ENCODE measurements at places on chromosomes 2 and 18.

GRCh38 chr2:210727549-210727948, 171.2 kb downstream of the CPS1 start:
- H3K36me3 ChIP-seq = no peaks in the 10 kb centered on the region
- no peaks in the 10 kb centered on the region for H3K27me3 ChIP-seq
- H3K4me3 ChIP-seq = no peak overlapping the region

DNA sequence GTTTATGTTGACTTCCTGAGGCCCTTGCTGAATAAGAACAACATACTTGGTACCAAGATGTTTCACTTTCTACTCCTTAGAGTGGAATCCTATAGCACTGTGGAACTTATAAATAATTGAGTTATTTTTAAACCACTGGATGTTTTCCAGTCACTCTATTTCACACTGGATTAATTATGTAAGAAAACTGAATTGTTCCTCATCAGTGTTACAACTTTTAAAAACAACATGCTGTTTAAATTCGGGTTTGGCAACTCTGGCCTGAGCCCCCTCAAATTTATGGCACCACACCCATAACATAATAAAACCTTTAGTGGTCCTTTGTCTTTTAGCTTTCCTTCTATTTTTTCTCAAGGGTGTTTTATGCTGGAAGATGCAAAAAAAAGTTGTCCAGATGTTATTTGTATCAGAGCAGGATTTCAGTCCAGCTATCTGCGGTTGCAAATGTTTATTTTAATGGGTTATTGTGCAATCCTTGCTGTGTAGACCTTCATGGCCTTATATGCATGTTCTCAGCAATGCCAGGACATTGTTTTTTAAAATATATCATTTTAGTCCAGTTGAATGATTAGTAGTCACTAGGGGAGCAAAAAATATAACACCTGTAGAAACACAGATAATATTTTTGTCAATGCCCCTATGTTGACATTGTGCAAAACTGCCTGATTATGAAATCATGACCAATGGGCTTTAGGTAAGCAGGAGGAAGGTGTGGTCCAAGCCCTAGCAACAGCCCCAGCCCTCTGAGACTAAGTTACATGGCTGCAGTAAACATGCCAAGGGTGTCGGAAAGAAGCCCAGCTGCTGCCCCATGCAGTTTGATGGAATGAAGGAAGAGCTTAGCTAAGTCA, 638.0 kb upstream of the ZEB2 start:
- peak; percentile 79 for DNase-seq
- H3K4me3 ChIP-seq = no peak overlapping the region
- peak overlapping the region; percentile 25 for H3K27ac ChIP-seq
- no peaks in the 10 kb centered on the region for H3K27me3 ChIP-seq

GRCh38 chr2:215003001-215003400, 135.4 kb downstream of the ABCA12 start:
- no peak overlapping the region for H3K27ac ChIP-seq
- no peaks in the 10 kb centered on the region for H3K27me3 ChIP-seq
- no peak overlapping the region for H3K4me3 ChIP-seq
- no peak for DNase-seq

- no peaks in the 10 kb centered on the region for H3K36me3 ChIP-seq
- H3K4me1 ChIP-seq = peaks cover 32% of the 10 kb centered on the region
- no peak for DNase-seq
- H3K27me3 ChIP-seq = no peaks in the 10 kb centered on the region
- no peak overlapping the region for H3K27ac ChIP-seq
Observed at GRCh38 chr2:152171718-152172117, 3.8 kb downstream of the STAM2 start.

GRCh38 chr2:120919216-120919615, 183.5 kb downstream of the GLI2 start:
- H3K36me3 ChIP-seq = no peaks in the 10 kb centered on the region
- no peaks in the 10 kb centered on the region for H3K27me3 ChIP-seq
- DNase-seq = no peak
- H3K4me1 ChIP-seq = peaks cover 33% of the 10 kb centered on the region
- no peak overlapping the region for H3K4me3 ChIP-seq

DNA sequence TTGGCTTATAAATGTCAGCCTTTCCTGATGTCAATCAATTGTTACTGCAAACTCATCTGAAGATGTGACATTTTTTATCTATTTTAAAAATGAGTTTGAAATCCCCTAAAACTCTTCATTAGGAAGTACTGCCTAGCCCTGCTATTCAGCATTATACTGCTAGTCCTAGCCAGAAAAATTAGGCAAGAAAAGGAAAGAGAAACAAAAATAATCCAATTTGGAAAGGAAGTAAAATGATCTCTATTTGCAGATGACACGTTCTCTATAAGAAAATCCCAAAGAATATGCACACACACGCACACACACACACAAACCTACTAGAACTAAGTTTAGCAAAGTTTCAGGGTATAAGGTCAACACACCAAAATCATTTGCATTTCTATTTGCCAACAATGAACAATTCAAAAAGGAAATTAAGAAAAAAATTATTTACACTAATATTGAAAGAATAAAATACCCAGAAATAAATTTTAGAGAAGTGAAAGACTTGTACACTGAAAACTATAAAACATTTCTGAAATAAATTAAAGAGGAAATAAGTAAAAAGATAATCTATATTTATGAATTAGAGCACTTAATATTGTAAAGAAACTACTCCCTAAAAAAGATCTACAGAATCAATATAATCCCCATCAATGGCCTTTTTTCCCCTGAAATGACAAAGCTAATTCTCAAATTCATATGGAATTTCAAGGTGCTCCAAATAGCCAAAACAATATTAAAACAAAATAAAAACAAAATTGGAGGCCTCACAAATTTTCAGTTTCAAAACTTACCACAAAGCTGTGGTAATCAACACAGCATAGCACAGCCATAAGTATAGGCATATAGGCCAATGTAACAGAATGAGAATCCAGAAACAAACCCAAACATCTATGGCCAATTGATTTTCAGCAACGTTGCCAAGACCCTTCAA, 433.7 kb upstream of the TRIB2 start:
- no peaks in the 10 kb centered on the region for H3K27me3 ChIP-seq
- H3K36me3 ChIP-seq = no peaks in the 10 kb centered on the region
- DNase-seq = no peak
- no peaks in the 10 kb centered on the region for H3K4me1 ChIP-seq
- no peak overlapping the region for H3K27ac ChIP-seq
- no peak overlapping the region for H3K4me3 ChIP-seq

- no peaks in the 10 kb centered on the region for H3K36me3 ChIP-seq
- no peak overlapping the region for H3K4me3 ChIP-seq
- H3K27me3 ChIP-seq = no peaks in the 10 kb centered on the region
Observed at GRCh38 chr18:60066219-60066975, 166.6 kb downstream of the PMAIP1 start.

GRCh38 chr2:12076810-12077209, 330.4 kb downstream of the LPIN1 start:
- DNase-seq = no peak
- no peaks in the 10 kb centered on the region for H3K36me3 ChIP-seq
- no peaks in the 10 kb centered on the region for H3K27me3 ChIP-seq

DNA sequence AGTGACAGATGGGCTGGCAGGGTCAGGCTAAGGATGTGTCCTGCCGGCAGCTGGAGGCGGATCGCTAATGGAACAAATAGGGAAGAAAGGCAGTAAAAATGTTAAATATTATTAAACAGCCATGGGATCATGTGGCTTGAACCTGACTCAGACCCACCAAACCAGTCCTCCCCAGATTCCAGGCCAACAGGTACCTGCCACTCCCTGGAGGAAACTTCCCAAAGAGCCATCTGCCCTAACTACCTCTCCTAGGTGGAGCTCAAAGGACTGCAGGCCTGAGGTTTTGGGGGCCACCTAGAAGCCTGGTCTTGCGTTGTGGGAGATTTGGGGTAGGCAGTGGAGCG, 34.3 kb downstream of the CIB4 start:
- H3K27me3 ChIP-seq = no peaks in the 10 kb centered on the region
- H3K4me3 ChIP-seq = no peak overlapping the region
- no peaks in the 10 kb centered on the region for H3K4me1 ChIP-seq
- H3K27ac ChIP-seq = no peak overlapping the region

DNA sequence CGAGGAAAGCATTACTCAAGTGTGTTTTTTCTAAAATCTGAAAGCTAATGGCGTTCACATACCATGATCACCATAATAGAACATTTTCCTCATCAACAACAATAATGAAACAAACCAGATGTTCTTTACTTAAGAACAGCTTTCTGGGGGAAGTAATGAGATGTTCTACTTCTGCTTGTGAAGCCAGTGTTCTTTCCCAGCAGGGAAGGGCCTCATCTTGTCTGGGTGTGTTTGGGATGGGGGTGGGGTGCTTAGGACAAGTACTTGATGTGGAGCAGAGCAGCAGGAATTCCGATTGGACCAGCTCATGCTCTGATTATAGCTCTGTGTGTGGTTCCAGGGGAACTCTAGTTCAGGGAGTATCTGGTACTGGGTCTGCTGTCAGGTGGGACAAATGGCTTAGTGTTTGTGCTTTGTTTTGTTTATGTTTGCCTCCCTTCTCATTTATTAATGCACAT, 163.0 kb upstream of the NOSTRIN start:
- peak overlapping the region; percentile 77 for H3K27ac ChIP-seq
- H3K27me3 ChIP-seq = no peaks in the 10 kb centered on the region
- peaks cover 28% of the 10 kb centered on the region for H3K4me1 ChIP-seq
- DNase-seq = peak; percentile 62
- H3K36me3 ChIP-seq = no peaks in the 10 kb centered on the region

DNA sequence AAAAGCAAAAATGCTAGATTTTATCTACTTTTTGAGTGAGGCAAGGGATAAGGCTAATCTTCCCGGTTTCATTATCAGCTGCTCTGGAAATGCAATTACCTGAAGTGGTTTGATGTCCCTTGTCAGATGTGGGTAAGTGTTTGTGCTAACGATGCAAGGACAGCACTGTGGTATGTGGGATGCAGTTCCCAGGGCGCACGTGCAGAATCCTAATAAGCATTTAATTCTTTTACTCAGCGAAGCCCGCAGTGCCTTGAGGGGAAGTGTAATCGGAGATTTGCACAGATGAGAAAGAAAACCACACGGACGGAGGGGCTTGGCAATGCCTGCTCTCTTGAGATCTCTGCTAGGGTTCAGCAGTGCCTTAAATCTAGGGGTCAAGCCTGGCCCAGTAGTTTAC, 108.5 kb upstream of the LYPD6 start:
- no peak for DNase-seq
- H3K27ac ChIP-seq = no peak overlapping the region
- H3K4me3 ChIP-seq = no peak overlapping the region
- no peaks in the 10 kb centered on the region for H3K4me1 ChIP-seq
- H3K36me3 ChIP-seq = no peaks in the 10 kb centered on the region
- H3K27me3 ChIP-seq = no peaks in the 10 kb centered on the region

- no peak overlapping the region for H3K4me3 ChIP-seq
- H3K4me1 ChIP-seq = no peaks in the 10 kb centered on the region
- no peaks in the 10 kb centered on the region for H3K36me3 ChIP-seq
- no peaks in the 10 kb centered on the region for H3K27me3 ChIP-seq
Observed at GRCh38 chr2:53286345-53286744, 481.3 kb upstream of the CHAC2 start.

DNA sequence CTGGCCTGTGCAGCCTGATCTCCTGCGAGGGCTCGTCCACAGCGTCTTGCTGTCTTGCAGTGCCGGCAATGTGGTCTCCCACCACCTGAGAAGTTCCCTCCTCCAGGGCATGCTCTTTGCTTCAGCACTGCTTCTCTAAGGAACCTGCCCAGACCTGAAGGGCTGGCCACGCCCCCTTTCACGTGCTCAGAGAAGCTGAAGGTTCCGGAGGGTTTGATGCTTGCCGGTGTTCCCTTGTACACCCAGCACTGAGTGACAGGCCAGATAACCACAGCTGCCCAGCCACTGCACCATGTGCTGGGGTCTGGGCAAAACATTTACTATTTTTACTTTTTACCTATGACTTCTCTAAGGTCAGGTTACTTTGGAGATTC, 1.7 kb upstream of the POLR2D start:
- no peaks in the 10 kb centered on the region for H3K36me3 ChIP-seq
- no peak for DNase-seq
- peaks cover 27% of the 10 kb centered on the region for H3K4me1 ChIP-seq
- no peak overlapping the region for H3K4me3 ChIP-seq

- no peaks in the 10 kb centered on the region for H3K27me3 ChIP-seq
- DNase-seq = no peak
- peaks cover 7% of the 10 kb centered on the region for H3K4me1 ChIP-seq
- no peak overlapping the region for H3K4me3 ChIP-seq
- no peaks in the 10 kb centered on the region for H3K36me3 ChIP-seq
- no peak overlapping the region for H3K27ac ChIP-seq
Observed at GRCh38 chr2:191314697-191315364, 69.6 kb downstream of the MYO1B start.

DNA sequence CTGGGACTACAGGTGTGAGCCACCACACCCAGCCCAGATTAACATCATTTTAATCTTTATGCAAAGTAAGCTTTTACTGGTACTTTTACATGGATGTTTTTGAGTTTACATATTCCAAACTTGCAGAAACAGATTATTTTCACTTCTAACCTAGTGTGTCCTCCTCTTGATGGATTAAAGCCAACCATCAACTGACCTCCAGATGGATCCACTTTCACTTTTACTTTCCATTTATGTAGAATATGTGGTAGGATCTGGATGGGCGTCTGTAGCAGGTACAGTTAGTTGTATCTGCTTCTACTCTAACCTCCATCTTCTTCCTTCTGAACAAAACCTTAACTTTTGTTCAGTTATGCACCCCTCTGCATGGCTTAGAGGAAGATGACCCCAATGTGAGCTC, 264.1 kb downstream of the CDH20 start:
- H3K4me1 ChIP-seq = no peaks in the 10 kb centered on the region
- no peak for DNase-seq
- H3K36me3 ChIP-seq = no peaks in the 10 kb centered on the region
- H3K27ac ChIP-seq = no peak overlapping the region
- H3K27me3 ChIP-seq = no peaks in the 10 kb centered on the region

GRCh38 chr2:48313036-48313877, 216.7 kb upstream of the STON1 start:
- peaks cover 25% of the 10 kb centered on the region for H3K4me1 ChIP-seq
- peak overlapping the region; percentile 87 for H3K4me3 ChIP-seq
- peak overlapping the region; percentile 95 for H3K27ac ChIP-seq
- no peak for DNase-seq
- no peaks in the 10 kb centered on the region for H3K27me3 ChIP-seq

GRCh38 chr2:43540021-43540779, 55.6 kb downstream of the THADA start:
- peak overlapping the region; percentile 69 for H3K27ac ChIP-seq
- H3K4me3 ChIP-seq = no peak overlapping the region
- peak; percentile 90 for DNase-seq
- no peaks in the 10 kb centered on the region for H3K36me3 ChIP-seq

- no peaks in the 10 kb centered on the region for H3K4me1 ChIP-seq
- H3K27ac ChIP-seq = no peak overlapping the region
- no peaks in the 10 kb centered on the region for H3K27me3 ChIP-seq
- DNase-seq = no peak
Observed at GRCh38 chr2:136664713-136665405, 100.5 kb upstream of the THSD7B start.

GRCh38 chr2:70124983-70125480, 37.8 kb downstream of the PCBP1 start:
- H3K4me1 ChIP-seq = peaks cover 51% of the 10 kb centered on the region
- H3K36me3 ChIP-seq = no peaks in the 10 kb centered on the region
- peak overlapping the region; percentile 69 for H3K4me3 ChIP-seq

DNA sequence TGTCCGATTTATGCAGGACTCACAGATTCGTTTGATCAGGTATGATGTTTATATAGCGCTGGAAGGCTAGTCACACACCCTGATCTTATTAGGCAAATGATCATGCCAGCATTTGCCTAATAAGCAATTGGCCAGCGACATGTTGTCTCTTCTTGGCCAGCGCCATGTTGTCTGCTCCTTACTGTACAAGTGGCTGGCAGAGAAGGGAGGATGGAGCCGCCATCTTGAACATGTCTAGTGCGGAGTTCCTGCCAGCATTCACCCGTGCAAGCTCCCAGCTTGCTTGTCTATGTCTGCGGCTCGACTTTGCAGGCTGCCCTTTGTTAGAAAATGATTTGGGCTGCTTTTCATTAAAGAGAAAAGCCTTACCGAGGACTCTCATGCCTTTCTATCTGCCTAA, 106.3 kb downstream of the TFCP2L1 start:
- DNase-seq = no peak
- H3K4me1 ChIP-seq = no peaks in the 10 kb centered on the region
- H3K4me3 ChIP-seq = no peak overlapping the region
- H3K36me3 ChIP-seq = no peaks in the 10 kb centered on the region
